LoVo (cell line): ENCODE measurements at places on chromosomes 5 and 9.
A peak's percentile ranks its signal among the peaks of the same experiment; 100 is the strongest.

GRCh38 chr9:20898885-20899554, 132.4 kb downstream of the HACD4 start:
- DNase-seq: no peak

DNA sequence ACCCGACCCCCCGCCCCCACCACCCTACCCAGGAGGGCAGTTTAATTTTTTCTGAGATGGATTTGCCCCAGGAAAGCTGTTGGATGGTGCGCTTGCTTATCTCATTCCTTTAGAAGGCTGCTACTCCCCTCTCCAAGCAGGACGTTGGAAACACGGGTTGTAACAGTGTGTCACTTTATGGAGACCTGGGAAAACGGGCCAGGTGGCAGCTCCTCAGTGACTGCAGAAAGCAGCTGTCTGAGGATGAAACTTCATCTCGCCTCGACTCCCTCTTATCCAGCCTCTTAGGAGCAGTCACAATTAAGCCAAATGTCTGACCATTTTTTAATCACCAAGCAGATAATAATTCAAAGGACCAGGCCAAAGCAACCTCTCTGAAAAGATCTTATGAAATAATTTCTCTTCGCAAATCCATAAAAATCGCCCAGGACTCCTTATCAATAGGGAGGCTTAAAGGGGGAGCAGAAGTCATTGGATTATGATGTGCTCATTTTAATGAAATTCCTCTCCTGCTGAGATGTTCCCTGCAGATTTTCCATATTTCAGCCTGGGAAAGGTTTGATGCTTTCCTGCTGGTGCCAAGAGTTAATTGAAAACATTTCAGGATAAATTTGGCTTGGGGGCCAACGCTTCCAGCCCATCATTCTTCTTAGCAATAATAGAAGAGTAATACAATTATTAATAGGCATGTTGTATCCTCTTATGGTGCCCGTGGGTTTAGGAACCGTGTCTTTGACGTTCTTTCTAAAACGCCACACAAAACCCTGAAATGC, 26.0 kb downstream of the GAS1 start:
- no peak for DNase-seq

DNA sequence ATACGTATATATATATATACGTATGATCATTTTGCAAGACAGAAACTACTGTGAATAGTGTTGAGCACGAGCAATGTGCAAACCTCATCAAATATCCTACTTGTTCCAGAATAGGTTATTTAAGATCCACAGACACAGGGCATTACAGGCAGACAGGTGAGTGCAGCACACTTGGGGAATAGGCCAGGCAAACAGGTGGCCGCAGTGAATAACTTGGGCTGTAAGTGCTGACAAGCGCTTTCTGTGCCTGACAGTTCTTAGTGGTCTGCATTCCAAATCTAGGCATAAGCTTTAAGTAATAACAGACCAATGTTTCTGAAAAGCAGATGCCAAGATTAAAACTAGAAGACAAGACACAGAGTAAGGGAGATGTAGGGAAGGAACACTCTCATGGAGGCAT, 77.9 kb downstream of the LHFPL2 start:
- DNase-seq: no peak

- no peak for DNase-seq
These were observed 287.8 kb upstream of the DAB2 start for GRCh38 chr5:39712316-39713249.

DNA sequence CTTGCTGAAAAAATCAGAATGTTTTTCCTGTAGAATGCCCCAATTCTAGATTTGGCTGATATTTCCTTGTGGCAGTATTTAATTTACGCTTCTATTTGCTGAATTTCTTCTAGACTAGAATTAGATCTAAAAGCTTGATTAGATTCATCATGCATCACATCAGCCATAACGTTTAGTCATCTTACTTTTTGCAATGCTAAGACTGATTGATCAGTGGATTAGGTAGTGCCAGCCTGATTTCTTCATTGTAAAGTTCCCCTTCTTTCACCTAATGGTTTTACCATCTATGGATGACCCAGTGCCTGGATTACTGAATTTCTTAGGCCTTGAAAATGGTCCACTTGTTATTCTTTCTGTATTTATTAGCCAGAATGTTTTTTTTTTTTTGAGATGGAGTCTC, 83.9 kb downstream of the PBX3 start:
- DNase-seq: no peak

GRCh38 chr5:181215997-181216989, 6.8 kb upstream of the TRIM41 start:
- DNase-seq: peak; percentile 50

DNA sequence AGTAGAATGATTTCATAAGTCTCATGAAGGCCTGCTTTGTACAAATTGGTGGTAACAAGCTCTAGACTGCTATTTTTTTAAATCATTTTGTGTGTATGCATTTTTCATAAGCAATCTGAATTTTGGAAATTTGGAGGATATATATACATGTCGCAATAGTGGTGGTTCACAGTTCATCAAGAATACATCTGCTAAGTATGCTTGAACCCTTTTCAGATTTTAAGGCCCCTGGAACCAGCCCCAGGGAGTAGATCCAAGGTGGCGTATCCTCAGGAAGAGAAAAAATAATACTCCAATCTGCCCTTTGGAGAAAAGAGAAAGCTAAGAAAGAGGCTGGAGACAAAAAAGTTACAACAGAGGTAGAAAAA, 141.6 kb downstream of the HINT1 start:
- DNase-seq: no peak

DNA sequence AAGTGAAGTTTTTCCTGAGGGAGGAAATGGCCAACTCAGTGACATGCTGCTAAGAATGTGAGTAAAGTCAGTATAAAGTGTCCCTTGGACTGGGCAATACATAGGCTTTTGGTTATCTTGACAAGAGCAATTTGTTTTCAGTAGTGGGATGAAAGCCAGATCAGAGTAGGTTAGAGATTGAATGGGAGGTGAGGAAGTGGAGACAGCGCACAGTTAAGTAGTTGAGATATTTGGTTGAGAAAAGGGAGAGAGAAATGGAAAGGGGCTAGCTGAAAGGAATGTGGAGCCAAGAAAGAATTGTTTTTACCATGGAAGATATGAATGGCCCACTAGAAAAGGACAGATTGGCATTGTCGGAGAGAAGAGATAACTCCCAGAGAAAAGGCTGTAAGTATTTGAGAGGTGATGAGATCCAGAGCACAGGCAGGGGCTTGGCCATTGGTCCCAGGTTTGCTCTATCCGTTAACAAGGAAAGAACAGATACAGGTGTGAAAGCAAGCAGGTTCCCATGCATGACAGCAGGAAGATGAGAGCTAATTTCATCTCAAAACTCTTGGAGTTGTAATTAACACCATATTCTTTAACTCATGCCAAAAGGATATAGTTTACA, 392.0 kb downstream of the NR2F1-AS1 start:
- DNase-seq: no peak

- DNase-seq: no peak
These were observed 5.2 kb downstream of the GLIPR2 start for GRCh38 chr9:36141761-36142160.

GRCh38 chr5:73213566-73213998, 40.6 kb downstream of the TMEM174 start:
- DNase-seq: peak; percentile 14

DNA sequence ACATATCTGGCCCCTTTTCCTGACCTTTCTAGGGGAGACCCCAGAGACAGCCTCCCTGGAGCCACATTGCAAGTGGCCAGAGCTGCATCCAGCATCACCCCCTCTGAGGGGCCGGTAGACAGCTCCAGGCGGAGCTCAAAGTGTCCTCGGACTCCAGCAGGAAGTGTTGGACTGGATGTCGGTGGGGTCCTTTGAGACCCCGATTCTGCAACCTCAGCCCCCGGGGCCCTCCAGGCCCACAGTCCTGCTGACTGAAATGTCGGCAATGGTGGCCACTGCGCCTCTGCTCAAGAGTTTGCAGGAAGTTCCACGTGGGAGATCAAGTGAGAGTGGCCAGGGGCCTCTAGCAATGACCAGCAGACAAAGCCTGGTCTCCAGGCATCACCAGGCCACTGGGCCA, 115.9 kb upstream of the FOXD4L5 start:
- DNase-seq: no peak

GRCh38 chr9:98099898-98100297, 19.1 kb downstream of the TRIM14 start:
- no peak for DNase-seq

DNA sequence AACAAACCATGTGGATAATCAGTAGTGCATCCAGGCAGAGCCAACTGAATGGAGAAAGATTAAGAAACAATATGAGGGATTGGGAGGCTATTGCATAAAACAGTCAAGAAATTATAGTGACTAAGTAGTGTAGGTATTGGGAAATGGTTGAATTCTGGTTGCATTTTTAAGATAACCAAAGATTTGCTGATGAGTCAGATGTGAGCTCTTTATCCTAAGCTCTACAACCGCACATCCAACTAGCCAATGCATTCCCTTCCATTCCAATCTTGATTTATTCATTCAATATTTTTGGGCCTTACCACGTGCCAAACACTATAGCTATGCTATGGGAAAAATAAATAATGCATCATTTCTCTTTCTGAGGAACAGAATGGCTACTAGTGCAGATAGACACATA, 524.5 kb upstream of the RGMB start:
- no peak for DNase-seq
